ENCODE measurements at places on chromosomes 5 and 9.

GRCh38 chr9:115262477-115262876, 144.5 kb upstream of the TNC start:
- DNase-seq = no peak

DNA sequence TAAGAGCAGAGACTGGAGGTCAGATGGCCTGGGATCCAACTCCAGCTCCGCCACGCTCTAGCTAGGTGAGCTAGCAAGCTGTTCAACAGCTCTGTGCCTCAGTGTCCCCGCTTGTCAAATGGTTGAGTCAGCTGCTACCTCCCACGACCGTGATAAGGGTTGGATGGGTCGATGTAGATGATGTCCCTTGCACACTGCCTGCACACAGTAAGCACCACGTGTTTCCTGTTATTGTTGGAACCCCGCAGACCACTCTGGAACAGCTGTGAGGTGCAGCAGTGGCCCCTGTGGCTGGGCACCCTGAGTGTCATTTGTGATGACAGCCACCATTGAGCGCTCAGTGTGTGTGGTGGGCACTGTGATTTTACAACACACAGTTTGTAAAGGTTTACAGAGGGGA, 54.0 kb upstream of the CTSL start:
- no peak for DNase-seq

DNA sequence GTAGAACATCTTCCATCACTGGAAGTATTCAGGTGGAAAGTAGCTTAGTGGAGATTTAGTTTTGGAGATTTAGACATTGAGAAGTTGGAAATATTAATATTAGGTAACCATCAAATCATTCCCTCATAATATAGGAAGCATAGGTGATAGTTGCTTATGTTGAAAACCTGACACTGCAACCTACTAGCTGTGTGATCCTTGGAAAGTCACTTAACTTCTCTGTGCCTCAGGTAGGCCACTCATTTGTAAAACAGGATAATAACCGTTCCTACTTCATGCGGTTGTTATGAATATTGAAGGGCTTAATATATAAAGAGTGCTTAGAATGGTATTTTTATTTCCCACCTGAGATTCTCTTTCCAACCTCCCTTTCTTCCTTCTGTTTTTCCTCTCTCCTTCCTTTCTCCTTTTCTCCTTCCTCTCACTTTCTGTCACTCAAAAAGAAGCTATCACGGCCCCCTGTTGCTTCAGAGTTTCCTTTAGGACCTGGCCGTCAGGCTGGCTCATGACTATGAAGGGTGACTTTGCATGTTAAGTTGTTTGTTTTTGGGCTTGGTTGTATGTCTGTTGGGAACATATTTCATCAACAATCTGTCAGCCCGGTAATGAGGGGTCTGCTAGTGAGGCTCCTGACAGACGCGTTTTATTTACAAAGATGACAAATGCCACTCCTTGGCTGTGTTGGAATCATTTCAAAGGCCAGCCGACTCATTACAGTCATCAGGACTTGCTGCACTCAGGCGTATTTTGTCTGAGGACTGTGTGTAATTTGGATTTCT, 31.0 kb downstream of the DOCK2 start:
- no peak for DNase-seq

- DNase-seq = no peak
These were observed 29.1 kb upstream of the LRRC14B start for GRCh38 chr5:162190-162564.

GRCh38 chr9:16693616-16694015, 176.9 kb downstream of the BNC2 start:
- no peak for DNase-seq

- no peak for DNase-seq
These were observed 88.9 kb upstream of the PLPPR1 start for GRCh38 chr9:100939636-100940035.

- no peak for DNase-seq
These were observed 756 bp upstream of the PRR7 start for GRCh38 chr5:177445917-177446199.

DNA sequence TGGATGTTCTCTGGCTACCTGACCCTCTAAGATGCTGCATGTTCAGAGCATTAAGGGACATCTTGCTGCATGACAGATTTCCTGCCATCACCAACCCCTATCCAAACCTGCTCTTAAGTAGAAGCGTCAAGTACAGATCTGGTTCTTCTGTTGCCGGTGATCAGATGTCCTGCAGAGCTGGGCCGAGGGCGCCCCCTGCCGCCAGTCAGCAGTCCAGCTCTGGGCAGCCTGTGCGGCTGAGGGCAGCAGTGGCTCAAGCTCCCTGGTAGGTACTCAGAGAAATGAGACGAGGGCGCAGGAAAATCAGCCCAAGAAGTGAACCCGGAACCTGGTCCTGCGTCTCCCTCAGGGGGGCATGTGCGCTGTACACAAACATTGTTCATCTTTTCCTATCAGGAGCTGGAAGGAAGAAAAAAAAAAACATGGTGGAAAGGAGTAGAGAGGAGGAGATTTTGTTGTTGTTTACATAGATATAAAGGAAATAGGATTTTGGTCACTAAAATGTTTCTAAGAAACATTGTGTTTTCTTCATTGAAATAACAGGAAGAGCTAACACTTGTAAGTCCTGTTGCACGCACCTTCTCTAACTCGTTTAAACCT, 95.8 kb downstream of the CFAP90 start:
- DNase-seq = no peak

- no peak for DNase-seq
These were observed 22.2 kb downstream of the AHRR start for GRCh38 chr5:343461-344401.

- no peak for DNase-seq
These were observed 120.2 kb downstream of the SEMA6A start for GRCh38 chr5:116454417-116454927.

DNA sequence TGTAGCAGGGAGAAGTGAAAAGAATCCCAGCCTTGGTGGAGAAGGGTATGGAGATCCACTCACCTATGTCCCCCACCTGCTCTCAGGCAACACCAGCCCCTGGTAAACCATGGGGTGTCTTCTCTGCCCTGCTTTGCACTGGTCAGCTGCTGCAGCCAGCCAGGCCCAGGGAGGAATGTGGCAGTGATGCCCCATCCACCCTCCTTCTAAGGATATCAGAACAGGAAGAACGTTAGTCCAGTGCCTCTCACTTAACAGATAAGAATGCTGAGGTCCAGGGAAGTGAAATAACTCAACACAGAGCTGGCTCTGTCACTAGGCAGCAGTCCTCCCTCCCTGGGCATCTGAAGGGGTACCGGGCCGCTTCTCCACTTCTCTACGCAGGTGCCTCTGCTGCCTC, 9.7 kb upstream of the PPIC start:
- DNase-seq = no peak

DNA sequence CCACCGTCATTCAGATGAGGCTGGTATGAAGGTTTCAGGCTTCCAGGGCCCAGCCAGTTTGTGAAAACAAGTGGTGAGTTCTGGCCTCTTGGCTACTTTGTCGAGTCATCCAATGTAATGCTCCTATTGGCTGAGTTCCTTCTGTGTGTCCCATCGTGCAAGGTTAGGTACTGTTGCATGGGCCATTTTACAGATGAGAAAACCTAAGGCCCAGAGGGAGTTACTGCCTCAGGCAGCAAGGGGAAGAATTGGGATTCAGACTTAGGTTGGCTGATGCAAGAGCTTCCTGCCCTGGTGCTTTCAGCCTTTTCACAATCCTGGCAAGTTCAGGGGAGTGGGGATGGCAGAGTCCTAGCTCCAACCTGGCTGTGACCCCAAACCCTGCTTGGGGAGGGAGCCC, 17.4 kb upstream of the PITX1 start:
- DNase-seq = no peak

DNA sequence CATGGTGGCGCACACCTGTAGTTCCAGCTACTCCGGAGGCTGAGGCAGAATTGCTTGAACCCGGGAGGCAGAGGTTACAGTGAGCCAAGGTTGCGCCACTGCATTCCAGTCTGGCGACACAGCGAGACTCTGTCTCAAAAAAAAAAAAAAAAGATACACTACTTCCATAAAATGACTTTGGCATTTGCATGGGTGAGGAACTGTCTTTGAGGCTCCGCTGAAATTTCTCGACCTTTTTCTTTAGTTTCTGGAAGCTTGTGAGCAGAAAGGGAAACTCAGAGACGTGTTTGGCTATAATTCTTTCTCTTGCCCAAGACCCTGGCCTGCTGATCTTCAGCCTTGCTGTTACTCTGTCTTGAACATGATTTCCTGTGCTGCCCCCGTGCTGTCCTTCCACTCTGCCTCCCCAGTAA, 37.3 kb downstream of the SPIN1 start:
- DNase-seq = no peak

GRCh38 chr9:115689331-115689730, 464.3 kb upstream of the PAPPA start:
- DNase-seq = no peak

Measured in T-helper 22 cell (primary cell).